ENCODE measurements at places on chromosomes 11 and 22.

DNA sequence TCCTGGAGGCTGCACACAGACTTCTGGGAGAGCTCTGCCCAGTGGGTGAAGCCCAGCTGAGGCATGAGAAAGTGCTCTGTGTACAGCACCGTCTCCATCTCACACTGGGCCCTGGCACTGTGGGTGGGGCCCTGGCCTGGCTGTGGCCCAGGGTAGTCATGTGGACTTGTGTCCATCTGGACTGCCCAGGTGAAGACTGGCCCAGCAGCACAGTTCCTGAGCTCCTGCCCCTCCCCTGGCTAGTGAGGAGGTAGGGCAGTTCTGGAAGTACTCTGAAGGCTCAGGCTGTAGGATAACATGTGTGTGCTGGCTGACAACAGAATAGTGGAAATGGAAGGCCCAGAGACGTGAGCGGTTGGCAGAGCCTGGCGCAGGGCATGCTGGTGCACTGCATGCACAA is 35.4 kb downstream of the RSPH14 start:
- DNase-seq = no peak

DNA sequence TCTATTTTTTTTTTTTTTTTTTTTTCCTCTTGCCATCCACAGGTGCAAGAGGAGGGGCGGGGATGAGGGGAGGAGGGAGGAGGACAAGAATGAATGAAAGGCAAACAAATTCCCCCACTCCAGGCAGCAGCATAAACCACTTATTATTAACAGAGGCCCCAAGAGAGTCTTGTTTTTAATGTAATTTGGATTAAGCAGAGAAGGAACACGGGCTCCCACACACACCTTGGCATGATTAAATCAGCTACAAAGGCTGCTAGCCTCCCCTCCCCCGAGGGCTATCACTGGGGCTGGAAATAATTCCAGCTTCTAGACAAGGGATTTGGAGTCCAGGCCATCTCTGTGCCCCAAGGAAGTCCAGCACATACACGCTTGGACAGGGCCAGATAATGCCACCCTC is 93.4 kb upstream of the DRD2 start:
- no peak for DNase-seq

DNA sequence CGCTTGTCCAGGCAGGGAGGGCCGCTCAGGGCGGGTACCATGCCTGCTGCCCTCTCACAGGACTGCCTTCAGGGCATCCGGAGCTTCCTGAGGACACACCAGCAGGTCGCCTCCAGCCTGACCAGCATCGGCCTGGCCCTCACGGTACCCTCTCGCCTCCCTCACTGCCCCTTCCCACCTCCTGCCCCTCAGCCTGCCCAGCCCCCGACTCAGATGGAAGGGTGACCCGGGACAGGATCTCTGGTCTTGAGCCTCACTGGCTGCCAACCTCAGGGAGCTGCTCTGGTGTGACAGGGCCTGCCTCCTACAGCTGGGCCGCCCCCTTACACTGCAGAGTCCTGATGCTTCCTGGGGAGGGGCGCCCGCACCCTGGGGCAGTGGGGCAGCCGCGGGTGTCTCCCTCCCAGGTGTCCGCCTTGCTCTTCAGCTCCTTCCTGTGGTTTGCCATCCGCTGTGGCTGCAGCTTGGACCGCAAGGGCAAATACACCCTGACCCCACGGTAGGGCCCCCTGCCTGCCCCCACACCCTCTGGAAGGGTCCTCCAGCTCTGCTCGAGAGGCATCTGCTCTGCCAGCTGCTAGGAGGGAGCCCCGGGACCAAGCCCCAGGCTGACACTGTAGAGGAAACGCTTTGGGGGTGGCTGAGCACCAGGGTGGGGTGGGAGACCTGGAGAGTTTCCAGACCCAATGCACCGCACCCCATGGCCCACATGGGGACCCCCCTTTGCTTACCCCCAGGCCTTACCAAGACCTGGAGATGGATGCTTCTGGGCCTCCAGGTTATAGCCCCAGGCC is 14.6 kb downstream of the TSPAN32 start:
- DNase-seq = no peak

- no peak for DNase-seq
Measured at GRCh38 chr22:49958931-49959781, 1.4 kb upstream of the PIM3 start.

DNA sequence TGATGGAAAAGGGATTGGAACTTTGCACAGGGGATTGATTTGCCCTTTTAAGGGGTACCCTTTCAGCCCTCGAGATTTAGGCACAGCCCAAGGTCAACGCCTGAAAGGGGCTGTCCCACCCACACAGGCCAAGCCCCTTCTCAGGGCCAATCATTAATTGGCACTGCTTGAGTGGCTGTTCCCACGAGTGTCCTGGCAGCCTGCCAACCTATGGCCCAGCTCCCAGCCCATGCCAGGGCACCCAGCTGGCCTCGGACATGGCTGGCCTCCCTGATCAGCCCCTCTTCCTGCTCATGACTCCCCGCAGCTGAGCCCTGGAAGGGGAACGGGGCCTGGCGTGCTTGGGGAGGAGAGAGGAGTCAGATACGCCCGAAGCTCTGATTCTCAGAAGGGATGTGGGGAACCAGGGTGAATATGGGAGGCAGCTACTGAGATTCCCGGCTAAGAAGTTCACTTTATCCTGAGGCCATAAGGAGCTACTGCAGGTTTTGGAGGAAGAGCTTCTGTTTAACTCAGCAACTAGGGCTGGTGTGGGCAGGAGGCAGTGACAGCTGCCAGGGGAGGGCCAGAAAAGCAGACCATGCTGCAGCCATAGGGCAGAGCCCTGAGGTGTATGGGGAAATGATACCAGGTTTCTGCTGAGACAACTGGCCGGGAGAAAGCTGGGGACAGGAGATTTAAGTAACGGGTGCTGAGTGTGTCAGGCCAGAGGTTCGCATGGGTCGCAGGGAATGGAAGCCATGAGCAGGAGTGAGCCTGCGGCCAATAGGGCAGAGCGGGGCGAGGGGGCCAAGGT is 30.0 kb downstream of the WNT7B start:
- DNase-seq = no peak

GRCh38 chr22:36352803-36353507 is 34.8 kb downstream of the MYH9 start:
- DNase-seq = no peak

DNA sequence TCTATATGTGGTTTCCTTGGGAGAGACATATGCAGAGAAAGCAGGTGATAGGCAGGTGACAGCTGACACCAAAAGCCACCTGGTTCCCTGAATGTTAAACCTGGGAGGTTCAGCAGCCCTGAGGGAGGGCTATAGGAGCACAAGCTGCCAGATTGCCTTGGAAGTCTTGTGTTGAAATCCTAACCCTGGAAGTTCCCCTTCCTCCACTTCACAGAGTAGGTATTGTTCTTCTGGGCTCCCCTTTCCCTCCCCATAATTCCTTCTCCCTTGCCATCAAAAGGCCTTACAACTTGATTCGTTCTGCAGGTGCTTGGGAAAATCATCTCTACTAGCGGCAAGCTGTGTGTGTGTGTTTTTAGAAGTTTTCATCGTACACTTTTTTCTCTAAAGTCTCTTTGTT is 5.4 kb downstream of the LDLRAD3 start:
- DNase-seq = no peak

Data from inflammatory macrophage (primary cell).